ENCODE measurements at places on chromosomes 11 and 22. TPM values are rescaled to one million over a fixed set of nuclear protein-coding genes. Genes with fewer than 3 reads are reported as not detected.

DNA sequence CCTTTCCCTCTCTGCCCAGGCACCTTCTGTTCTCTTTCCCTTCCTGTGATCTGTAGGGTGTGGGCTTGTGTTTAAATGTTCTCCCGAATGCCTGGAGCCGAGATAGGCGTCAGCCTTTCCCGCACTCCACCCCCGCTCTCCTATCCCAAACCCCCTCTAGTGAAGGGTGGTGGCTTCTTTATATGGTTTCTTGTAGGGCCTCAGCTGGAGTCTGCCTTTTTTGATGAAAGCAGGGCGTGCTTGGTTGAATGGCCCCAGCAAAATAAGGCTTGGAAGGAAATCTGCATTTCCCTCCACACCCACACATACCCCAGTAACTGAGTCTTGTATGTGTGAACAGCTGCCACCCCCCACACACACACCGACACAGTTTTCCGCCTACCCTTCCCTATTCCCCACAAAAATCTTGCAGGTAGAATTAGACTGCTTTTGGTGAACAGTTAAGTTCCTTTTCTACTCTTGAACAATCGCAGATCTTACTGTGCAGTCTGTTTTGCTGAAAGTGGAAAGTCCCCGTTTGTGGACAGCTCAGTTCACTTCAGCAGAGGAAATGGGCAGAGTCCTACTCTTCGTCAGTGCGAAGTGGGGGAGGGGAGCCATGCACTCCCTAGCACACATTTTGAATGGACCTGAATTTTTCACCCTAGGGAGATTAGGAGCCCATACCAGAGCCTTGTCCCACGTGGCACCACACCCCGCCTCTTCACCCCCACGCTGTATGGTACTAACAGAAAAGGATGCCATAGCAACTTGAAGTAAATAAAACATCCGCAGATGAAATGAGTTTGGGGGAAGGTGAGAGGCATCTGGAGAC lies 25.5 kb upstream of the GRK2 start:
- DNase-seq: peak; percentile 39

DNA sequence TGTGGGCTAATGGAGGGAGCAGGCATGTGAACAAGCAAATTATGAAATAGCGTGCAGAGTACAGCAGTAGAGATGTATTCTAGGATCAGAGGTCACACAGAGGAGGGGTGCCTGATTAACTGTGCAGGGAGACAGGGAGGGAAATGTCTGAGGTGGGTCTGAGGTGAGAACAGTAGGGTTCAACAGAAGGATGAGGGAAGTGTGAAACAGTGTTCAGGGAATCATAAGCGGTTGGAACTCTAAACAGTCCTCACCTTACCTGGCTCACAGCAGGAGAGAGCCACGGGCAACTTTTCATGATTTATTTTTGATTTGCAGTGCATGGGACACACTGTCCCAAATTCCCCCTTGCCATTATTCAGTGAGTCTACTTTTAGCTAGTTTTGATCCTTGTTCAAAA lies 90.5 kb downstream of the PIWIL4 start:
- no peak for DNase-seq

GRCh38 chr11:81036168-81036870 lies 1595.5 kb upstream of the TENM4 start:
- no peak for DNase-seq

Gene APOA4
- not detected for polyA plus RNA-seq

Gene APOBEC3B
- 14.2 TPM for polyA plus RNA-seq

- DNase-seq: no peak
These were observed 351.3 kb downstream of the JRKL start for GRCh38 chr11:96741068-96741467.

Gene APOL3
- polyA plus RNA-seq: 4.9 TPM

All from BJ (cell line).